Lung (tissue), 17 donors: ENCODE measurements at places on chromosomes 3 and 15.

DNA sequence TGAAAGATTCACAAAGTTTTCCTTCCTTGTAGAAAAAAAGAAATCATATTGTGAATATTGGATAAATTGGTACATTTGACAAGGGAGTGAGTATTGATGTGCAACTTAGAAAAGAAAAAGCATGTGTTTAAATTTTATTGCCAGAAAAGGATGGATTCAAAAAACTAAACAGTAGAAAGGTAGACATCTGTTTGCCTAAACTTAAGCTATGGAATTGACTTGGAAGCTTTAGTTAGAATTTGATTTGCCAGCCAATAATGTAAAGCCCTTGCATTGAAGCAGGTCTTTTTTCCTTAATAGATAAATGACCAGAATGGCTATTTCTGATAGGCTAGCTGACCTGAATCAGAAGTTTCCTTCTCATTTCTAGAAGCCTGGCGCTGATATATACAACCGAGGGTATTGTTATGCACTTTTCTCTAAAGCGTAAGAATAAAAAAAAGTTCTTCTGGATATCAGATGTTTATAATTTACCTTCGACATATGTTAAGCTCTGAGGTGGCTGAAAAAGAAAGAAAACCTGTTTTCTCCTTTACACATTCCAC is 4.2 kb downstream of the RARB start:
- H3K36me3 ChIP-seq: no peaks in the 10 kb centered on the region
- peak; percentile 65 for DNase-seq
- H3K4me3 ChIP-seq: no peak overlapping the region
- peaks cover 13% of the 10 kb centered on the region for H3K4me1 ChIP-seq

- no peaks in the 10 kb centered on the region for H3K27me3 ChIP-seq
- H3K36me3 ChIP-seq: no peaks in the 10 kb centered on the region
- no peak overlapping the region for H3K4me3 ChIP-seq
- no peak for DNase-seq
- no peak overlapping the region for H3K27ac ChIP-seq
These were observed 9.9 kb downstream of the CHDH start for GRCh38 chr3:53836084-53836872.

- no peaks in the 10 kb centered on the region for H3K27me3 ChIP-seq
- H3K27ac ChIP-seq: no peak overlapping the region
- DNase-seq: peak; percentile 11
- H3K4me1 ChIP-seq: no peaks in the 10 kb centered on the region
- H3K36me3 ChIP-seq: no peaks in the 10 kb centered on the region
These were observed 516.7 kb upstream of the CFAP20DC start for GRCh38 chr3:59566481-59566975.

GRCh38 chr3:133849346-133849745 is 43.7 kb downstream of the SRPRB start:
- no peak for DNase-seq
- no peaks in the 10 kb centered on the region for H3K27me3 ChIP-seq
- no peak overlapping the region for H3K4me3 ChIP-seq
- no peak overlapping the region for H3K27ac ChIP-seq
- no peaks in the 10 kb centered on the region for H3K36me3 ChIP-seq
- no peaks in the 10 kb centered on the region for H3K4me1 ChIP-seq

- H3K27ac ChIP-seq: no peak overlapping the region
- H3K4me1 ChIP-seq: no peaks in the 10 kb centered on the region
- DNase-seq: no peak
- H3K4me3 ChIP-seq: no peak overlapping the region
These were observed 85.7 kb downstream of the ARIH1 start for GRCh38 chr15:72559781-72560180.

GRCh38 chr15:81783586-81783985 is 262.2 kb downstream of the MEX3B start:
- DNase-seq: no peak
- H3K27ac ChIP-seq: no peak overlapping the region
- no peaks in the 10 kb centered on the region for H3K27me3 ChIP-seq
- H3K4me1 ChIP-seq: no peaks in the 10 kb centered on the region
- H3K4me3 ChIP-seq: no peak overlapping the region

DNA sequence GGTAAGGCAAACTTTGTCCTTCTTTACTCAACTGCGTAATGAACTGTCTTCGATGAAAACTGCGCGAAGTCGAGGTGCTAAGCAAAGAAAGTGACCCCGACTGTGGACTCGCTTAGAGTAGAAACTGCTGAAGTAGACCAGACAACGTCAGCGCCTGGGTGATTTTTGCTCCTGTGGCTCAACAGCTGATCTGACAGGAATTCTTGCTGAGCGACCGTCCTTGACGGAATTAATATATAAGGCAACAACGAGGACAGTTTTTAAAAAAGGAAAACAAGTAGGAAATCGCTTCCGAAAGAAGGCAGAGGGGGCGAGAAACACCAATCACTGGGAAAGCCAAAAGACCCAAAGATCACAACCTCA is 541 bp downstream of the RPS27L start:
- no peaks in the 10 kb centered on the region for H3K27me3 ChIP-seq
- DNase-seq: no peak
- H3K36me3 ChIP-seq: peaks cover 6% of the 10 kb centered on the region
- peak overlapping the region; percentile 73 for H3K4me3 ChIP-seq
- H3K27ac ChIP-seq: peak overlapping the region; percentile 98
- no peaks in the 10 kb centered on the region for H3K4me1 ChIP-seq

DNA sequence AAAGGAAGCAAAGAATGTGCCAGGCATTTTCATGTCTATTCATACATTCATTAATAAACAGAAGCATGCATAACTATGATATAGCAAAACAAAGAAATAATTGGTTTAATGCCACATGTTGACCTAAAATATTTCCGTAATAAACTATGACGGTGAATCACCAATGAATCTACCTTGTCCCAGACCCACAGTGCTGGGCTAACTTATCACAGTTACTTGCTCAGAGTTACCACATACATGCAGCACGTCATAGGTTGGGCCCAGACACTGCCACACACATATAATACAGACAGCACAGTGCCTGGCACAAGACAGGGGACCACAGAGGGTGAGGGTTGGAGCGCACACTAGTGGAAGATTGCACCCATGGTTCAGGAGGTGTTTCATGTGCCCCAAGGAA is 86.9 kb downstream of the ATP1B3 start:
- H3K27ac ChIP-seq: no peak overlapping the region
- no peak overlapping the region for H3K4me3 ChIP-seq
- peaks cover 3% of the 10 kb centered on the region for H3K36me3 ChIP-seq
- H3K4me1 ChIP-seq: no peaks in the 10 kb centered on the region
- no peak for DNase-seq
- no peaks in the 10 kb centered on the region for H3K27me3 ChIP-seq
